ENCODE measurements at places on chromosomes 6 and 20.
A peak's percentile ranks its signal among the peaks of the same experiment; 100 is the strongest.

GRCh38 chr6:2783188-2783963 lies 18.2 kb downstream of the WRNIP1 start:
- no peak for DNase-seq

DNA sequence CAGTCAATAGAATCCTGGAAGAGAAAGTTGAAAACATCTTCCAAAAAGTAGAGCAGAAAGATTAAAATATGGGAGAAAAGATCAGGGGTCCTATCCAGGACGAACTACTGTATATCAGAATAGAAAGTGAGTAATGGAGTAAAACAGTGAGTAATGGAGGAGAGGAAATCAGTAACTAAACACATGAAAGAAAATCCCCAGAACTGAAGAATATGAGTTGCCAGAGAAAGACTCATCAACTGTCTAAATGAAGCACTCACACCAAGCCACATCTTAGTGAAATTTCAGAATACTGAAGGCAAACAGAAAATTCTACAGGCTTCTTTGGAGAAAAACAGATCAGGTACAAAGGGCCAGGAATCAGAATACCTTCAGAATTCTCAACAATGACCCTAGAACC lies 14.9 kb downstream of the IL17A start:
- DNase-seq: no peak

GRCh38 chr6:162343936-162344645 lies 383.5 kb downstream of the PRKN start:
- no peak for DNase-seq

DNA sequence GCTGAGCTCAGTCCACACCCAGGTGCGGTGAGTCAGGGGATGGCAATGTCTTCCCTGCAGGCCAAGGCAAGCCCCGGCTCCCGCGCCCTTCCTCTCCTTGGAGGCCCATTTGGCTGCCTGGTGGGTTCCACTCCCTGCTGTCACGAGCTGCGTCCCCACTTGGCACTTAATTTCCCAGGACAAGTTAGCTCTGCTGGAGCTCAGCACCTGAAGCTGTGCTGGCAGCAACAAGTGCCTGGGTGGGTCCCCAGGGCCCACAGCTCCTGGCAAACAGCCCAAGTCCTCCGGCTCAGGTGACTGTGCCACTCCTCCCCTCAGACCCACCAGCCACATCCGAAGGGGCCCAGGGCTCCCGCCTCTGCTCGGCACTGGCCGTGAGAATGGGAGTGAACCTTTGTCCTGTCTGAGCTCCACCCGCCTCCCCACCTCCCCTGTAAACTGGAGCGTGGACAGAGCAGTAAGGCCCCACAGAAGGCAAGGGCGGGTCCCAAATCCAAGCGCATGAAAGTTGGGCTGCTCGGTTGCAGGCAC lies 16.9 kb downstream of the LAMA5 start:
- DNase-seq: no peak

- DNase-seq: no peak
Measured at GRCh38 chr20:36154700-36155628, at the start of gene EPB41L1. Gene EPB41L1 (plus strand): TSS chr20:36154740. CDS start chr20:36173778, 19,038 bp downstream.

DNA sequence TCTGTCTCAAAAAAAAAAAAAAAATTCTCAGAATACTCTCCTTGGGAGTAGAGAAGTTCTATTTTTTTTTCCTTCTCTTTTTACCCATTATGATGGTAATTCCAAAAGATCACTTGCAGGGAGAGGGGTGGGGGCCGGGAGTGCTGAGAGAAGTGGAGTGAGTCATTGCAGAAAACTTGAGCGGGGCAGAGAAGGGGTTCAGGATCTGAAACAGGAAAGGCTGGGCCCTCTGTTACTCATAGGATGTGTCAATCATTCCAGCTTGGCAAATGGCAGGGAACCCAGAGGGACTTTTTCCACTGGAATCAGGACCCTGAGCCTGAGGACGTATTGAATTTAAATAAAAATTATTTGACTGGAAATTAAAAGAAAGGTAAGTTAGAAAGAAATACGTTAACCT lies 111.4 kb upstream of the ARMC2 start:
- peak; percentile 22 for DNase-seq

DNA sequence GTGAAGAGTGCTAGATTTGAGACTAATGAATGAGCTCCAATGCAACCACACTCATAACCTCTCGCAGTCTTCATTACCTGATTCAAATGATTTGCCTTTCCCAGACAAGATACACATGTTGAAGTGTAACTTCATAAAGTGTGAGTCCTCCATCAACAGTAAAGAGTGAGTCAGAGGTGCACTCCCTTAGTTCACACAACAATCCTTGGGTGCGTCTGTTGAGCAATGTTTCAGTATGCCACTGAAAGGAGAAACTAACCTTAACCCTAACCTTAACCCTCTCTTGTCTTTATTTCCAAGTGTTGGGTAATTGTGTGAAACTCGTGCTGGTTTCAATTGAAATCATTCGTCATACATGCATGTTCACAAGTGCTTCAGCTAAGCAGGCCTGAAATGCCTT lies 21.0 kb upstream of the RIN2 start:
- DNase-seq: no peak

DNA sequence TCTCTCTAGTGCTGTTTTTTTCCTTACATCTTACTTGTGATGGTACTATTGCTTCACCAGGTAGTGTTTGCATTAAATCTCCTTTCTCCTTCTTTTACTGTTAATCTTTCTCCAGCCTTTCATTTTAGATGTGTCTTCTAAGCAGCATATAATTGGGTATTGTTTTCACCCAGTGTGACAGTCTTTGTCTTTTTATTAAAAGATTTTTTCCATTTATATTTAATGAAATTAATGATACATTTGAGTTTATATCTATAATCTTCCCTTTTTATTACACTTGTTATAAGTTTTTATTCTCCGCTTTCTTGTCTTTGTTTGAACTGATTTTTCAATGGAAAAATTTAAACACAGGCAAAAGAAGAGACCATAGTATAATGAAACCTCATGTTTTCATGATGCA lies 8.7 kb downstream of the COL20A1 start:
- no peak for DNase-seq
